Stimulated activated CD8-positive, alpha-beta memory T cell treated with anti-CD3 and anti-CD28 coated beads, Interleukin-4, amount 100 ng/mL, for 1 hour (primary cell): ENCODE measurements at places on chromosomes 13 and 19.

GRCh38 chr13:91017031-91017668 lies 330.3 kb upstream of the MIR17HG start:
- no peak for DNase-seq

GRCh38 chr13:112069061-112069844 lies 2.3 kb downstream of the SOX1 start:
- no peak for DNase-seq

GRCh38 chr19:18433735-18434398 lies 4.1 kb downstream of the ISYNA1 start:
- no peak for DNase-seq

- no peak for DNase-seq
Measured at GRCh38 chr19:40229926-40230417, 3.5 kb upstream of the CCNP start.

DNA sequence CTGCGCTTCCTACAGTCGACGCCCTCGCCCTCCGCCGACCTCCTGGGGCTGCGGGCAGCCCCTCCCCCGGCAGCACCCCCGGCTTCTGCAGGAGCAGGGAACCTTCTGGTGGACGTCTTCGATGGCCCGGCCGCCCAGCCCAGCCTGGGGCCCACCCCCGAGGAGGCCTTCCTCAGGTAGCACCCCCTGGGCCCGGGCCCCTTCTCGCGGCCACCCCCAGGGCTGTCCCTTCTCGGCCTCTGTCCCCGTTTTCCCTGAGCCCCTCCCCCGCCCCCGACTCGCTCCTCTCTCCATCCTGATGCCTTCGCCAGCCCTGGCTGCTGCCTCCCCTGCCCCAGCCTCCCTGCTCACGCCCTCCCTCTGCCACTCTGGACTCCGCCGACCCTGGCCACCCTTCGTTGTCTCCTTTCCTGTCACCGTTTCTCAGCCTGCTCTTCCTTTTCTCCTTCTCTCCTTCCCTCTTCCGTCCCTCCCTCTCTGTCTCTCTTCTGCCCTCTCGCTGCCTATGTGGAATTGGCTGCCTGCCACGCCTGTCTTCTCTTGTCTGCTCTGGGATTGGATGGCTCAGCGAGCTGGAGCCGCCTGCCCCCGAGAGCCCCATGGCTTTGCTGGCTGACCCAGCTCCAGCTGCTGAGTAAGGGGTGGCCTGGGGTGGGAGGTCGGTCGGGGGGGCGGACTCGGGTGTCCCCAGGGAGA lies 11.0 kb downstream of the FUZ start:
- no peak for DNase-seq

GRCh38 chr13:113454936-113455335 lies 1.6 kb upstream of the ADPRHL1 start:
- no peak for DNase-seq
